ENCODE measurements at places on chromosomes 13 and 19.

DNA sequence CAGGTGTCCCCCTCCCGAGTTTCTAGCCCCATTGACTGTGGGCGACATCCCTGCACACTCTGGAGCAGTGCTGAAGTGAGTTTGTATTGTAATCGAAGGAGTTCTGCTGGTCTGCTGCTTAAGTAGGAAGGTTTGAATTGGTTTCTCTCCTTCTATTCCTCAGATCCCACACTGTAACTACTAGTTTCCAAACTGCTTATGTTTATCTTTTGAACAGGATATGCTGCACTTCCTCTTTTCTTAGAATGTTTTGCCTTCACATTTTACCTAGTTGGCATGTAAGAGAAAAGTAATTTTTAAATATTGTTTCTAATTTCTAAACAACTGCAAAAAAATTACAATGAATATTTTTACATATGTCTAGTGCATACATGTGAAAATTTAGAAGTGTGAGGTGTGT is 511.8 kb downstream of the KLF12 start:
- H3K27me3 ChIP-seq = no peaks in the 10 kb centered on the region
- DNase-seq = no peak
- no peak overlapping the region for H3K27ac ChIP-seq
- H3K36me3 ChIP-seq = no peaks in the 10 kb centered on the region
- H3K4me3 ChIP-seq = no peak overlapping the region
- no peaks in the 10 kb centered on the region for H3K4me1 ChIP-seq

- no peaks in the 10 kb centered on the region for H3K27me3 ChIP-seq
- H3K27ac ChIP-seq = no peak overlapping the region
- H3K4me1 ChIP-seq = no peaks in the 10 kb centered on the region
- DNase-seq = no peak
- no peak overlapping the region for H3K4me3 ChIP-seq
Observed at GRCh38 chr19:33250500-33250899, 24.9 kb upstream of the SLC7A10 start.

DNA sequence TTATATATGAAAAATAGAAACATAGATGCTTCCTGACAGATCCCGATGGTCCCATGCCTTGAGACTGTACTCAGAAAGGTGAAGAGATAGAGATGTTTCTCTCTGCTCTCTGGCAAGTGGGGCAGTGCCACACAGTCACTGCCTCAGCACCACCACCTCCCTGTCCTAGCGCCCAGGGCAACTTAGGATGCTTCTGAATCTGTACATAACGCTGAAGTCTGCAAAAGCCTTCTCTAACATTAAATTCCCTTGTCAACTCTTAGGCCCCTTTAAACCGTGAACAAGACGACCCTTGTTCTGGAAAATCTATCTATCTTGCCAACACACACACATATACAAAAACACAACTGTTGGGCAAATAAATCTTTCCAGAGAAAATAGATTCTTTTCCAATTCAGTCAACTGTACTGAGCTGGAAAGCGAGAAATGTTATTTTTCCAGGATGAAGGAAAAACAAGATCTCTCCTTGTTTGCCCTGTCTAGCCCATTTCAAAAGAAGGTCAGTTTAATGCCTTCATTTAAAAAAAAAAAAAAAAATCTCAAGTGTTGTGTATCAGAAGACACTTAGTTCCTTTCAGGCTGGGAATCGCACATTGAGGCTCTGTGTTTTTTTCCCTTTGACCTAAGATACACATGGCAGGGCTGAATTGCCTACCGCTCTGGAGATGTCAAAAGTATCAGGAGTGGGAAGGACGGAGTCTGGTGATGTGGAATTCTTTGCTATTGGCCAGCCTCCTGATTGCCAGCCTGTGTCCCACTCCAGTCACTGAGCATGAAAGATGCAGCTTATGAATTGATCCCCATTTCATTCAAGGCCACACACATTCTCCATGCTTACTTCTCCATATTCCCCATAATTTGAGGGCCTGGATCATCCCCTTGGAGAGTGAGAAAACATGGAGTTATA is 241.4 kb downstream of the LACC1 start:
- H3K4me3 ChIP-seq = no peak overlapping the region
- peaks cover 20% of the 10 kb centered on the region for H3K4me1 ChIP-seq
- DNase-seq = no peak
- no peaks in the 10 kb centered on the region for H3K27me3 ChIP-seq
- no peaks in the 10 kb centered on the region for H3K36me3 ChIP-seq

GRCh38 chr13:113785051-113786010 is 26.3 kb downstream of the TMEM255B start:
- no peak overlapping the region for H3K4me3 ChIP-seq
- H3K36me3 ChIP-seq = no peaks in the 10 kb centered on the region
- DNase-seq = no peak
- no peaks in the 10 kb centered on the region for H3K4me1 ChIP-seq

DNA sequence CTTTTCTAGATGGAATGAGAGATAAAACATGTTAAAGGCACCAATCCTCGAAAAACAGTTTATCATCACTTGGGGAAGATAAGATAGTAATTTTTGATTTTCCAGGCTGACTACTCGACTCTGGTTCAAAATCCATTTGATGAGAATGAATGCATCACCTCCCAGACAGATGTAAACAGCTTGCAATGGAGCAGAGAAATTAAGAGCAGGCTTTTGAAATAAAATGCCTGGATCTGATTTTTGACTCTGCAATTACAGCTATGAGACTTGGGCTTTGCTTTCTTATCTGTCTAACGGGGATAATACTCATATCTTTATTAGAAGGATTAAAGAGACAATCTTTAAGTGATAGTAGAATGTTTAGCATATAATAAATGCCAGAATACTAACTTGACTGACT is 1148.9 kb downstream of the OLFM4 start:
- H3K4me1 ChIP-seq = no peaks in the 10 kb centered on the region
- no peak overlapping the region for H3K4me3 ChIP-seq
- H3K27me3 ChIP-seq = no peaks in the 10 kb centered on the region
- no peak for DNase-seq
- no peak overlapping the region for H3K27ac ChIP-seq
- H3K36me3 ChIP-seq = no peaks in the 10 kb centered on the region
